Activated CD4-positive, alpha-beta T cell treated with anti-CD3 and anti-CD28 coated beads for 4 hours (primary cell): ENCODE measurements at places on chromosomes 4 and X.
A peak's percentile ranks its signal among the peaks of the same experiment; 100 is the strongest.

- DNase-seq, result peak; percentile 26
Measured at GRCh38 chr4:118981839-118982381, 93.3 kb downstream of the SYNPO2 start.

- DNase-seq, result no peak
Measured at GRCh38 chrX:134074151-134074550, 88.8 kb upstream of the GPC3 start.

DNA sequence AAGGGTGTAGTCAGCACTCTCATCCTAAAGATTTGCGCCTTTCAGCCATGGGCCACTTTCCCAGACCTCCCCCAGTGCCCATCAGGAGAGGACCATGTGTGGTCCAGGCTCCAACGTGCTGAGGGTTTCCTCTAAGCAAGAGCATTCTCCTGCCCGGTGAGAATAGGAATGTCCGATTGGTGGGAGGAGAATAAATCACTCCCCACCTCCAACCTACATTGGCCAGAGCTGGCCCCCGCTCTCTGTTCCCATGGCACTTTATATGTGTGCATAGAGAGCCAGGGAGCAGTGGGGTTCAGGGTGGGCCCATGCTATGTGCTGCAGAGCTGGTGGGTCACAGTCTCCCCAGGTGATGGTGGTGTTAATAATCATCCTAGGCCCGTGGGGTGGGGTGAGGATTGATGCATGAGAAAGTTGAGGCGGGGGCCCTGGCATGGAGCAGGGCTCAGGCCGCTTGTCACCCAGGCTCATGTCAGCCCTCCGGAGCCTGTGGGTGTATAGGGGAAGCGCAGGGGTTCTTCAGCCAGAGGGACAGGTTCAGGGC is 6.8 kb upstream of the SORCS2 start:
- DNase-seq, result no peak

GRCh38 chrX:38311743-38312142 is 15.6 kb downstream of the RPGR start:
- no peak for DNase-seq

- DNase-seq, result no peak
Measured at GRCh38 chr4:1982124-1983052, 26.4 kb downstream of the NELFA start.

GRCh38 chrX:108028854-108029253 is 16.0 kb upstream of the VSIG1 start:
- DNase-seq, result no peak

DNA sequence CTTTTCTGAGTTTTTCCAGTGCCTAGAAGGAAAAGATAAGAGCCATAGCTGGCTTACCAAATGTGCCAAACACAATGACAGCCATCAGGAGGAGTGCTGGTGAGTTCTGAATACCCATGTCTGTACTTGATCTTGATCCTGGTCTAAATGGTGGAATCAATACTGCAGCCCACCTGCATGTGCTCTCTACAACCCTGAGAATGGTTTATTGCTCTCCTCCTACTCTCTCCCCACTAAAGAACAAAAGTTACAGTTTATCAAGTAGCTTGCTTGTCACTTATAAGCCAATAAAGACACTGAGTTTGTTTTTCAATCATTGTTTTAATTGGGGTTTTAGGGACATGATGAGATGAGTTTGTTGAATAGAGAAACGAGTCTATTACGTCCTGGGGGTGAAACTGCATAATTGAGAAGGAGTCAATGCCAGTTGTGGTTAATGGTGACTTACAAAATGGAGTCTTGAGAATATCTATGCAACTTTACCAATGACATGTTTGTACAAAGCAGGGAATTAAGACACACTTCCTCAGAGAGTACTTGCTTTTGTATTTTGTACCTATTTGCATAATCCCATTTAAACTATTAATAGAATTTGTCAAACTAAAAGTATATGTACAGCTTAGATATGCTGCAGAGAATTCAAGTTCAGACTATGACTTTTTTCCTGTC is 20.8 kb upstream of the CXCL3 start:
- DNase-seq, result no peak
